Cardiac atrium fibroblast (primary cell): ENCODE measurements at places on chromosomes 5 and 9. TPM values are rescaled to one million over a fixed set of nuclear protein-coding genes. Genes with fewer than 3 reads are reported as not detected.

The PRDM9 gene
- total RNA-seq: not detected in 2 replicates

The BTNL9 gene
- not detected in 2 replicates for total RNA-seq

The SLC46A2 gene
- total RNA-seq: not detected in 2 replicates

The CRHBP gene
- 13.8 TPM in 1 of 2 replicates, not detected in the other for total RNA-seq

The HTR1A gene
- not detected in 2 replicates for total RNA-seq

The RGS7BP gene
- total RNA-seq: 0.36 TPM in 1 of 2 replicates, not detected in the other

The MSMP gene
- total RNA-seq: 2.0 TPM in 1 of 2 replicates, not detected in the other

The LIX1 gene
- total RNA-seq: not detected in 2 replicates
